ENCODE measurements at places on chromosomes 2 and 18.

GRCh38 chr2:128654408-128654807 lies 335.7 kb upstream of the HS6ST1 start:
- no peak for DNase-seq

DNA sequence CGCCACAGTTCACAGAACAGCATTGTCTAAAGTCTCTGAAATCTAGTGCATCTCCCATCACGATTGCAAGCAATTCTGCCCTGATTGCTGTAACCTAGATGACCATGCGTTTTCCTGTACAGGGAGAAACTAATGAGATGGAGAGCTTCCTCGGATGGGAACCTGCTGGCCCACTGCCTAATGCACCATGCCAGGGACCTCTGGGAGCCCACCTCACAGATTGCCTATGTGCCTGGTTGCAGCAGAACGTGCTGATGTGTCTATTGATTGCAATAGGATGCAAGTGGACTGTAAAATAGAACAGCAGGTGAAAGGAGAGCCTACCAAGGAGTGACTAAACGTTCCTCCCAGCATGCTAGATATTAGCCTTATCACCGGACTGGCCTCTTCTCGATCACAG lies 141.0 kb upstream of the RAB12 start:
- DNase-seq: no peak

DNA sequence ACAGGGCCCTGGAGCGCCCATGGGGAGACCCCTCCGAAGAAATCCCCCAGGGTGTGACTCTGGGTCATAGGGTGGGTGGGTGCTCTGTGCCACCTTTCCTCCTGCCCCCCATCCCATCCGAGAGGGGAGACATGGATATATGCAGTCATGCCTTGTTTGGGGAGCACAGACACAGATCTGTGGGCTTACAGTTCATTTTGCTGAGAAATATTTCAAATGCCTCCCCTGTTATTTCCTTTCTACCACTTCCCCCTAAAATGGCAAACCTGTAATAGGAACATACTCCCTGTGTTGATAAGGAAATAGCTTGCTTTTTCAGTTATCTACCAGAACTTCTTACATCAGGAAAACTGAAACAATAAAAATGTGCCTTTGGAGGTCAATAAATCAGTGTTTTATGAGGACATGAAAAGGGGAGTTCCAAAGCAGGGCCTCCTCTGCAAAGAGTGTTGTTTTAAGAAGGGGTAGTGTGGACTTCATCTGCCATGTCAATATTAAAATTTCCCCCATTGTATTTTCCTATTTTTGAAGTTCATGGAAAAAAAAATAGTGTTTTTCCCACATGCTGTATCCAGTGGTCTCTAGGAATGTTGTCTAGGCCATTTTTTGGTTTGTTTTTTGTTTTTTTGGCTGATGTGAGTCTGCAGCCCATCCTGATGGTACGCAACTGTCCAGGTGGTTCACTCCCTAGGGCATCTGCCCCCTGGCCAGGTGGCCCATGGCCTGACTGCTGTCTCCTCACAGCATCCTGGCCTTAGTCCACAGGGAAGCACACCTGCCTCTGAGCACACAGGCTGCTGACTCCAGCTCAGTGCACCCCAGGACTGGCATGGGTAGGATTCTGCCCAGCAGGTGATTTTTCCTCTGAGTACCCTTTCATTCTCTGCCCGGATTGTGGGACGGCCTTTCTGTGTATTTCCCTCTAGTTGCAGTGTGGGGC lies 3.7 kb downstream of the TNFRSF11A start:
- DNase-seq: no peak

DNA sequence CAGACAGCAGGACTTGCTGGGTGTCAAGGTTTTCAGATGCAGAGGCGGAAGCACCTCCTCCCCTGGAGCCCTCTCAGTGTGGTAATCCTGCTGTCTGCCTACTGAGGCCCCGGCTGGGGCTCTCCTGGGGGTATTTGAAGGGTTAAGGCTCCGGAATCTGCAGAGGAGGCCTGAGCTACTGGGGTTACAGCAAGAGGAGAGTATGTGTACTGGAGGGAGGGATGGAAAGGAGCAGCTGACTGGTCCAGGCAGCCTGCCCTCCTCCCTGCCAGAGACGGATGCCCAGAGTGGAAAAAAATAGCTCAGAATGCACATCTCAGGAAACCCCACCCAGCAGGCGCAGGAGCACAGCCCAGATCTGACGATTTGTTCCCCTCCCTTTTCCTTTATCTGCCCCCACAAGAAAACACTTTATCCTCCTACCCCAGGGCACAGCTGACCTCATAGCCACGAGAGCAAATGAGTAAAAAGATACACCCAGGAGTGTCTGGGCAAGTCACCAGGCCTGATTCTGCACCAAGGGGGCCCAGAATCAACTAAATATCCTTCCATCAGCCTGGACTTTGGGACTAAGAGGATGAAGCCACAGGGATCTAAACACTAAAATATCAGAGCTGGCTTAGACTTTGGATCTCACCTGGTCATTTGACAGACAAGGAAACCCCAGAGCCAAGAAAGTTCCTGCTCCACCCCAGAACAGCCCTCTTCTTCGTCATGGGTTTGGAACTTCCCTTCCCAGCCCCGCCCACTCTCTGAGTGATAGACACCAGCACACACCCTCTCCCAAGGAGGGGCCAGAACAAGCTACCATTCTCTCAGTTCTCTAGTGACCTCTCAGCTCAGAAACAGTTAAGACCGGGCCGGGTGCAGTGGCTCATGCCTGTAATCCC lies 5.5 kb downstream of the TMBIM1 start:
- DNase-seq: peak; percentile 98

DNA sequence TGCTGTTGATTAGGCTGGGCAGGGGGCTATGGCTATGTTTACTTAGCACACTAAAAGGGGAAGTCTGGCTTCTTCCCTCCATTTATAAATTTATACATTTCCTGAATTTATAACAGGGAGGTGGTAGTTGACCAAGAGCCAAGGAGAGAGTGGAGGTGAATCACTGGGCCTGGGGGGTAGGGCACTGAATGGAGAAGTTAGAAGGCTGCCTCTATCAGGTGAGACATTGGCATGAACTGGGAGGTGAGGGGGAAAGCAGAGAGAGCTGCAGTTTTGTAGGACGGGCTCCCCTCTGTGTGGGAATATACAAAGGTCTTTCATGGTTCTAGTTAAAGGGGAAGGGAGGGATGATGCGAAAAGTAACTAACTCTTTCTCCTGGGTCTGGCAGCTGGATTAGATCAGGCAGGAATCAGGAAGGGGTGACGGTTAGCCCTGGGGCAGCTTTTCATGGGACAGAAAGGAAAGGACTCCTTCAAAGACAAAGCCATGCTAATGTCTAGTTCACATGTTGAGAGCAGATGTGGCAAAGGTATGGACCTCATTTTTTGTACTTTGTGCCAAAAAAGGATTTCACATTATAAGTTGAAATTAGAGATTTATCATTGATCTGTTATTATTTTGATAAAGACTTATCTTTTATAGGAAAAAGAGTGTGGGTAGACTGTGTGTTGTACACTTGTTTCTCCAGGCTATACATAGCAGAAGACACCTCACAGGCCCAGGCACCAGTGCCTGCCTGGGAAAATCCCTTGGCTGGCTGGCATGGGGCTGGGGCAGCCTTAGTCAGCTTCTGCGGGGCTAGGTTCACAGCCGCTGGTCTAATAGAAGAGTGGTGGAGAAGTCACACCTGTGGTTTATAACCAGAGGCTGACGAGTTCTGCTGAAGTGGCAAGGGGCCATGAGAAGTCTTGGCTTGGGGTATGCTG lies 158.7 kb downstream of the CLIP4 start:
- peak; percentile 20 for DNase-seq

- DNase-seq: peak; percentile 95
Measured at GRCh38 chr2:119290859-119291587, 67.4 kb downstream of the STEAP3 start.

GRCh38 chr2:9269295-9269694 lies 62.7 kb downstream of the ASAP2 start:
- no peak for DNase-seq

DNA sequence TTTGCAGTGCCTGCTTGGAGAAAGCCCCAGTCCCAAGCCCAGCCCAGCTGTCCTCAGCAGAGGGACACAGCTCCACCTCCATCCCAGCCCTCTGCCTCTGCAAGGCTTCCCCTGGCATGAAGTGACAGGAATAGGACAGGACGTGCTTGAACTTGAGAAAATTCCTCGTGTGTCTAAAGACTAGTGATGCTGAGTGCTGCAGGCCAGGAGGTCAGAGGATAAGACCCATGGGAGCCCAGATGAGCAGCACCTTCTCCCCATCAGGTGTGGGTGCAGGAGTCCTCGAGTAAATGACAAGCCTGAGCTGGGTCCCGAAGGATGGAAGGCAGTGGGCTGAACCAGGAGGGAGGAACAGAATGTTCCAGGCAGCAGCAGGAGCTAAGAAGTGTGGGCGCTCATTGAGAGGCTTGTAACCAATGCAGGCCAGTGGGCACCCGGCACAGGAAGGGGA lies 67.8 kb upstream of the UXS1 start:
- no peak for DNase-seq

- no peak for DNase-seq
Measured at GRCh38 chr2:26317377-26318105, 28.4 kb upstream of the SELENOI start.

DNA sequence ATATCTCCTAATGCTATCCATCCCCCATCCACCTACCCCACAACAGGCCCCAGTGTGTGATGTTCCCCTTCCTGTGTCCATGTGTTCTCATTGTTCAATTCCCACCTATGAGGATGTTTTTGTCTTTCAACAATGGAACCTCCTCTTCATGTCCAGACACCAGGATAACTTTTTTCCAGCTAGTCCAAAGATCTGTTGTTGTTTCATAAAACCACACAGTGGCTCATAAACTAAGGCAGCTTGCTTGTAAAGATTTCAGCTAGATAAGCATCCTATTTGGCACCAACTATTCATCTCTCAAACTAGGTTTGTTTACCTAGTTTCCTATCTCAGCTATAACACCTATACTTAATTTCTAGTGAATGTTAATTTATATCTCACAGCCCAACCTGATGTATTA lies 937.7 kb downstream of the TRIB2 start:
- DNase-seq: no peak

DNA sequence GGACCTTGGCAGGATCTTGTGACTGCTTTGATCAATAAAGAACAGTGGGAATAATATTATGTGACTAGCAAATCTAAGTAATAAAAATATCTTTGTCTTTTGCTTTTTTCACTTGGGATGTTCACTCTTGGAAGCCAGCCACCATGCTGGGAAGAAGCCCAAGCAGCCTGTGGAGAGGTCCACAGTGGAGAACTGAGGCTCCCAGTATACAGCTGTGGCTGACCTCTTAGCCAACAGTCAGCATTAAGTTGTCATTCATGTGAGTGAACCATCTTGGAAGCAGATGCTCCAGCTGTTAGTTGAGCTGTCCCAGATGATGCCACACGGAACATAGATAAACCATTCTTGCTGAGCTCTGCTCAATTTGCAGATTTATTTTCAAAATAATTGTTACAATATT lies 160.0 kb downstream of the OSR1 start:
- no peak for DNase-seq

Measured in lower leg skin (tissue), 4 donors.